ENCODE measurements at places on chromosomes 12 and 14.
A peak's percentile ranks its signal among the peaks of the same experiment; 100 is the strongest.

DNA sequence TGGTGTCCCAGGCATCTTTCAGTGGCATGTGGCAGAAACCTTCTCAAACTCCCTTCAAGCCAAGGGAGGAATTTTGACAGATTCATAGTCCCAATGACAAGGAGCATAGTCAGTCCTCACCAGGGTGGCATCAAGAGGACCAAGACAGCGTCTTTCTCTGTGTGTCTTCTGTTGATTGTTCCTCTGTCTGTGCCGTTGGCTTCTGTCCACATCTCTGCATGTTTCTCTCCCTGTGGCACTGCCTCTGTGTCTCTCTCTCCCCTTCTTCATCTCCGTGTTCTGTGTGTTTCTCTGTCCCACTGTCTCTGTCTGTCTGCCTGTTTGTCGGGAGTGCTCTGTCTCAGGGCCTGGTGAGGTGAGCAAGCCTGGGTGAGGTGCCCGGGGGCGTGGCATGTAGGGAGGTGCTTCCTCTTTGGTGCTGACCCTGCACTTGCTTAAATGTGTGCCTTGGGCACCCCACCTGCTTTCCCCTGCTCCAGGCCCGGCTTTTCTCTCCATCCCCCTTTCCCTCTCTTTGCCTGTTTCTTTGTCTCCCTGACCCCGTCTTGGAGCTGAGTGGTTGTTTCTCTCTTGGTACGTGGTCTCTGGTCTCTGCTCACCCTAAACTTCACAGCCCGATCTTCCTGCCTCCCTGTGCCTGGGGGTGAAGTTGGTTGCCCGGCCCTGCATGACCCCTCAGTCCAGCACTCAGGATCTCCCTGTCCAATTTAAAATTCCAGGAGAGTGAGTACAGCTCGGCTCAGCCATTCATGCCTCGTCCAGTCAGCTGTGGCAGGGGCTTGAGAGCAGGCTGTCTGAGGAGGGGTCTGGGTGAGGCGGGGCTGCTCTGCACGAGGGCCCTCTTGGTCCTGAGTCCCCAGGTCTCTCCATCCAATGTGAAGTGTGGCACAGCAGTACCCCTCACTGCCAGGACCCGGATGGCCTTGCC lies 28.5 kb downstream of the JDP2 start:
- no peak for DNase-seq

- no peak for DNase-seq
Measured at GRCh38 chr14:33271216-33271615, 332.5 kb downstream of the NPAS3 start.

DNA sequence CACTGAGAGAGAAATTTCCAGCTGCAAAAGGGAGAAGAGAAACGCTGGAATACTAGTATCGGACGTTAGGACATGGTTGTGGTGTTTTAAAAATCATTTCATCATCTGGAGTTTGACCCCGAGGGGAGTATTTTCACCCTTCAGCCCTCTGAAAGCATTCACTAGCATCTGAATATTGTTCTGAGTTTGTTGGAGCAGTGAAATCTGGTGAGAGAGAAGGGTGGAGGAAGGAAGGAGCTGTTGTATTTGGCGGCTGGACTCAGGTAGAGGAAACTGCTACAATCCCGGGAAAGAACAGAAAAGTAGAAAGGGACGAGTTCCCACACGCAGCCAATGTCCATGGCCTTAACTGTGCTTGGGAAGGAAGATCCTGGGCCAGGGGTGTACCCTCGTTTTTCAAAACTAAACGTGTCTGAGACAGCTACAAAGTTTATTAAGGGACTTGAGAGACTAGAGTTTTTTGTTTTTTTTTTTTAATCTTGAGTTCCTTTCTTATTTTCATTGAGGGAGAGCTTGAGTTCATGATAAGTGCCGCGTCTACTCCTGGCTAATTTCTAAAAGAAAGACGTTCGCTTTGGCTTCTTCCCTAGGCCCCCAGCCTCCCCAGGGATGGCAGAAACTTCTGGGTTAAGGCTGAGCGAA lies 896 bp upstream of the CDKN1B start:
- no peak for DNase-seq

GRCh38 chr12:113803759-113804140 lies 162.4 kb downstream of the RBM19 start:
- no peak for DNase-seq

DNA sequence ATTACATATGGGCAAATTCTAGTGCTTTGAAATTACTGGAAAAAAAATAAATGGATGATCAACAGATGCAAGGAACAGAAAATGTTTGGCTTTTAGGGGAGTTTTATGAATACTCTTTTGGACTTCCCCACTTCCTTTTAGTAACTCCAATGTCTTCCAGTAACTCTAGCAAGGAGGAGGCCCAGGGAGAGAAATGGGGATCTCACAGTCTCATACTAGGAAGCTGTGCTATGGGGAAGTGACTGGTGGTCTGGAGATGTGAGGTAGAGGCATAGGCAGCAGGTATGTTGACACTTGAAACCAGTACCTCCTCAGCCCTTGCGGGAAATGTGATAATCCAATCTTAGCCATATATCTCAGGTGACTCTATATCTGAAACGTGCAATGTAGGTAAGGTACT lies 68.1 kb downstream of the CRADD start:
- DNase-seq, result no peak

DNA sequence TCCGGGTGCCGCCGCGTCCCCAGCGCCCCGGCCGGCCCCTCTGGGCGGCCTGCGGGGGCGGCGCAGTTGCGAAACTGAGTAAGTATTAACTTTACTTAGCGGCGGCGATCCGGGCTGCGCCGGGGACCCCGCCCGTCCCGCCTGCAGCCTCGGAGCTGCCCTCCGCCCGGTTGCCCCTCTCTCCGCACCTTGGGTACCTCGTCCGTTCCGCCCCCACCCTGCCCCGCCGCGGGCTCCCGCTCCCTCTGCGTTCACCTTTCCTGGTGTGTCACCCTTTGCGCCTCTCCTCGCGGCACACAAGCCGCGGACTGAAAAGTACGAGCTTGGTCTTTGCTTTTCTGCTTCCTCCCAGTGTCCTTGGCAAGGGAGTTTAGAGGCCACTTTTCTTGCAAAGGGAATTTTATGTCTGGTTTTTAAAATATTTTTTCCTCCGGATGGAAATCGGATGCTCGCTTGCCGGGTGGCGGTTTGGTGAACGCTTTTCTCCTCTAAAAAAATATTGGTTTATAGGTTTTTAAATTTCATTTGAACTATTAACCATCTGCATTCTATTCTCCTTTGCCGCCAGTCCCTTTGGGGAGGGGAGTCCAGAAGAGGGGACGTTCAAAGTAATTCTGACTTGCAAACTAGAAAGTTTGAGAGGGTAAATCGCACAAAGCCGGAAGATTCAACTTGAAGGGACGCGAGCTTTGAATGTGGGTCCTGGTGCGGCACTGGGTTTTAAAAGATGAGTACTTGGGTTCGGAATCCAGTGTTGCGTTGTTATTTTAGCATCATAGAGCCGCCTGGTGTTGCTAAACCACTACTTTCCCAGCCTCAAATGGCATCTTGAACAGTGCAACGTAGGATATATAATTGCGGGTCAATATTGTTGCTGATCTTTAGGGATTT lies 834 bp downstream of the RASSF8 start:
- DNase-seq, result no peak

DNA sequence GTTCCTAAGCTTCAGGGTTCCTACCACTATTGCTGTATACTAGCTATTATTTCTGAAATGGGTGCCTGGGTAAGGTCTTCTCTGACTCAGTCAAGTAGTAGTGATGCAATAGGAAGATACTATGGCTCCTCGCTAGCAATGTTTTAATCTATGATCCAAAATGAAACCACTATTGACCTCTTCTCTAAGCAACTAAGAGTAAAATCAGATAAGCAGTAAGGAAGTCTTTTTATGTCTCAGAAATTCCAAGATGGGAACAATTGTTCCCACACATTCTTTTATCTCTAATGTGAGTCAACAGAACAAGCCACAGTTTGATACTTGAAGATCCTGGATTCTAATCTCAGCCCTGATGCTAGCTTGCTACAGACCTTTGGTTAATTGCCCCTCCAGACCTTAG lies 45.1 kb downstream of the AREL1 start:
- DNase-seq, result no peak

- DNase-seq, result no peak
Measured at GRCh38 chr14:100361626-100362025, 38.5 kb downstream of the SLC25A47 start.

GRCh38 chr12:21169878-21170472 lies 39.0 kb downstream of the SLCO1B1 start:
- peak; percentile 10 for DNase-seq

GRCh38 chr12:6978611-6979011 lies 7.9 kb downstream of the EMG1 start:
- no peak for DNase-seq

DNA sequence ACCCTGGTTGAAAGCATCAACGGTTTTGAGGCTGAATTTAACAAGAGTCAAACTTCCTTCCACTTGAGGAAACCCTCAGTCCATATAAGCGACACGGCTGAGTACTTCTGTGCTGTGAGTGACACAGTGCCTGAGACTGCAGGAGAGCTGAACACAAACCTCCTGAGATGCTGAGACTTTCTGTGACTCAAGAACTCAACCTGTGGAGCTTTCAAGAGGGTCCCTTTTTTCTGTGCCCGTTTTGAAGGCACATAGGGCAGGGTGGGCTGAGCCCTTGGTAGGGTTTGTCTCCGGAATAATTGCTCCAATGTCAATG lies 305.3 kb upstream of the OR4E1 start:
- DNase-seq, result no peak

DNA sequence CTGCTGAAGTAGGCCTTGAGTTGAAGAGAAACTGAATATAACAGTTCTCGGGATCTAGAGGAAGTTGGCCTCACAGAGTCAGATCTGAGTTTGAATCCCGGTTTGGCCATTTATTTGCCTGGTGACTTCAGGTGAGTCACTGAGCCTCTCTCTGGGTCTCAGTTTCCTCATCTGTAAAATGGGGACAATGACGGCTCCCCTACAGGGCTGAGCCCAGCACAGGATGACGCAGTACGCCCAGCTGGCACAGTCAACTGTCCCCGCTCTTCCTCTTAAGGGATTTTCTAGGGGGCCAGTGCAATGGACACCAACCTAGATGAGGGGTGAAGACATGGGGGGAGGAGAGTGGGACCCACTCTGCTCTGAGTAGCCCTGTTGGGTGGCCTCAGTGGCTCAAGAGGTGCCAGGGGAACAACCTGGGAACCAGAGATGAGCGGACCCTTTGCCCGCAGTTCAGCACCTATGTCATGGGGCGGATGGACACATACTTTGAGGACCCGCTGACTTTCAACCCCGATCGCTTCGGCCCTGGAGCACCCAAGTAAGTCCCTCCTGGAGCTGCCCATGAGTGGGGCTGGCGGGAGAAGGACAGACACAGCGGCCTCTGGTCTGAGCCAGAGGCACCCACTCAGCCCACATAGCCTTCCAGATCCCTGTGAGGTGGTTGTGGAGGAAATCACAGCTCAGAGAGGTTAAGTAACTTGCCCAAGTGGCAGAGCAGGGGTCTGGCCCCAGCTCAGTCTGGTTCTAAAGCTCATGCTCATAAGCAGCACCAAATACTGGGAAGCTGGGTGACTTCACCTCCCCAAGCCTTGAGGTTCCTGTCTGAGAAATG lies 41.1 kb downstream of the CYP46A1 start:
- DNase-seq, result no peak

DNA sequence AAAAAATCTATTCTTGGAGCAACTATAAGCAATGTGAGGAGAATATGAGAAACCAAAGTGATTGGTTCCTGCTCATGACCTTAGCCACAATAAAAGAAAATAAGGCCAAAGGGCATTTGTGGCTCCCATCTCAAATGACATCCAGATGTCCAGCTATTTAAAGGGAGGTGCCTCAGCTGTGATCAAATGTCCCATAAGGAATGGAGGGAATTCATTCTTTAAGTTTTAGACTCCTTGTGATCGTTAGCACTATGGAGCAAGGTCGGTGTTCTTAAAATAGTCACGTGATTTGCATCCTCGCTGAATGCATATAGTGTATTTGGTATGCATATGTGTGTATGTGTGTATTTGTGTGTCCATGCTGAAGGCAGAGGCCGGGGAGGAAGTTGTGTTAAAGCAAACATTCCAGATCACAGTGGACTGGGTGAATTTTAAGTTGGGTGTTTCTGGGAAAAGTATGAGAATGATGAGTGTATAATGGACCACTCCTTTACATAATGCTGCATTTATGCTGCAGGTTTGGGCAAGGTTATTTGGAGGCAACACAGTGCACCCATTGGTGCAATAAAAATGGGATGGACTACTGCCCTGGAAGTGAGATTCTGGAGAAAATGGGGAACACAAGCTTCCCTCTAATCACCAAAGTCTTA lies 5.6 kb upstream of the E2F7 start:
- DNase-seq, result no peak

DNA sequence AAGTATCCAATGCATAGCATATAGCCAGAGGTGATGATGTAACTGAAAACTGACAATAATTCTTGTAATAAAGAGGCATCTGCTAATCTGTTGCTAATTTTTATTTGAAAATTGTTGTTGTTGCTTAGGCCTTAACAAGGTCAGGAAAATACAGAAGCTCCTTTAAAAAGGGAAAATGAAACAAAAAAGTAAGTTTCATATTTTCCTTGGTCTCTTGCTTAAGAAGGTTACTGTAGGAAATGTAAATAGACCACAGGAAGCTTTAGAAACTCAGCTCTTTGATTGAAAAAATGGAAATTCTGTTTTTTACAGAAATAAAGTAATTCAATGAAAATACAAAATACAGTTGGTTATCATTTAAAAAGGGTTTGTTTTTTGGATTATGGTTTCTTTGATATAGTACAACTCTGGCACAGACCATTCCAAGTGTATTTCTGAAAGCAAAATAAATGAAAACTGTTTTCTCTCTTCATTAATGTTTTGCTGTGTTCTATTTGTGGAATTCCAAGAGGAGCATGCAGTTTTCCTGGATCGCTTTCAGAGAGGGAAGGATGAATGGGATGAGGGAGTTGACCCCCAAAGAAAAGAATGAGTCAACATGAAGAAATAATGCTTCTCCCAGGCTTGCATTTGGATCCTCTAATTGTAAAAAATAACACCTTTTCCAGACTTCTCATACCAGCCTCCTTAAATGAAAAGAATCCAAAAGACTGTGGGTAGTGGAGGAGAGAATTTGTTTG lies 398.0 kb upstream of the FAR2 start:
- DNase-seq, result no peak

DNA sequence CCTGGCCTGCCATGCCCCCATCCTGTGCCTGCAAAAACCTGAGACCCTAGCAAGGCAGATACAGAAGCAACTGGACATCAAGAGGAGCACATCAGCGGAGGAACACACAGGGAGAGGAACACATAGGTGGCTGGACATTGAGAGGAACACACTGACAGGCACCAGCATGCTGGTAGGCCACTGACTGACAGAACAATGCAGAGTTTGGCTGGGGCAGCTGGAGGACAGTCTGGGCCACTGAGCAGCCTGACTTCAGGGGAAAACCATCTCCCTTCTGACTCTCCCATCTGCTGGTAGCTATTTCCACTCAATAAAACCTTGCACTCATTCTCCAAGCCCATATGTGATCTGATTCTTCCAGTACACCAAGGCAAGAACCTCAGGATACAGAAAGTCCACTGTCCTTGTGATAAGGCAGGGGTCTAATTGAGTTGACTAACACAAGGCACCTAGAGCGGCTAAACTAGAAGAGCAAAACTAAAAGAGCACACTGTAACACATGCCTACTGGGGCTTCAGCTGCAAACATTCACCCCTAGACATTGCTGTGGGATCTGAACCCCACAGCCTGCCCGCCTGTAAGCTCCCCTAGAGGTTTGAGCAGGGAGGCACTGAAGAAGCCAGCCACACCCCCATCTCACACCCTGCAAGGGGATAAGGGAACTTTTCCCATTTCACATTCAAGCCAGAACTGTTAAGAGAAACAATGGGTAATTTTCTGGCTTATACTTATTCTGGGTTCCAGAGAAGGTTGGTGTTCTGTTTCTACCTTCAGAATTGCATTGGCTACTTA lies 22.1 kb downstream of the CLECL1 start:
- no peak for DNase-seq

GRCh38 chr14:72744416-72745120 lies 149.3 kb downstream of the DPF3 start:
- DNase-seq, result no peak

All from CD4-positive, alpha-beta T cell treated with Interleukin-15 for 4 hours (primary cell).